ENCODE measurements at places on chromosomes 6 and 20. TPM values are rescaled to one million over a fixed set of nuclear protein-coding genes. Genes with fewer than 3 reads are reported as not detected.

The KIAA0408 gene
- total RNA-seq, result 3.5 TPM

The PACRG gene
- total RNA-seq, result 1.6 TPM

The SNX3 gene
- total RNA-seq, result 52.3 TPM

DNA sequence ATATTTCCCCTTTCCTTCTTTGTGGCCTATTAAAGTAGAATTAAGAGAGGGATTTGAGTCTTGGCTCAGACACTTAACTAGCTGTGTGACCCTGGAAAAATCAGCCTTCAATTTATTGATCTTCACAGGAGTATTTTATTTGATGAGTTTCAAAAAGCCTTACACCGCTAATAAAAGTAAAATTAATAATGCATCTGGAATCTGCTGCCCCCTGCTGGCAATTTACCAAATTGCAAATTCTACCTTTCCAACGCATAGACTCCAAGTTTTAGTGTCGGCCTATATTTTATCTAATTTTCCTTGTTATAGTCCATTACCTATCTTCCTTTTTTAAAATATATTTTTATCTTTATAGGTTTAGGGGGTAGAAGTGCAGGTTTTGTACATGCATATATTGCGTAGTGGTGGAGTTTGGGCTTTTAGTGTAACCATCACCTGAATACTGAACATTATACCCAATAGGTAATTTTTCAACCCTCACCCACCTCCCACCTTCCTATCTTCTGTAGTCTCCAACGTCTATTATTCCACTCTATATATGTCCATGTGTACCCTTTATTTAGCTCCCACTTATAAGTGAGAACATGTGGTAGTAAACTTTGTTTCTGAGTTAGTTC is 46.3 kb downstream of the GOPC start:
- peak; percentile 34 for DNase-seq

- peak; percentile 13 for DNase-seq
Measured at GRCh38 chr6:85354761-85355618, 94.9 kb upstream of the NT5E start.

DNA sequence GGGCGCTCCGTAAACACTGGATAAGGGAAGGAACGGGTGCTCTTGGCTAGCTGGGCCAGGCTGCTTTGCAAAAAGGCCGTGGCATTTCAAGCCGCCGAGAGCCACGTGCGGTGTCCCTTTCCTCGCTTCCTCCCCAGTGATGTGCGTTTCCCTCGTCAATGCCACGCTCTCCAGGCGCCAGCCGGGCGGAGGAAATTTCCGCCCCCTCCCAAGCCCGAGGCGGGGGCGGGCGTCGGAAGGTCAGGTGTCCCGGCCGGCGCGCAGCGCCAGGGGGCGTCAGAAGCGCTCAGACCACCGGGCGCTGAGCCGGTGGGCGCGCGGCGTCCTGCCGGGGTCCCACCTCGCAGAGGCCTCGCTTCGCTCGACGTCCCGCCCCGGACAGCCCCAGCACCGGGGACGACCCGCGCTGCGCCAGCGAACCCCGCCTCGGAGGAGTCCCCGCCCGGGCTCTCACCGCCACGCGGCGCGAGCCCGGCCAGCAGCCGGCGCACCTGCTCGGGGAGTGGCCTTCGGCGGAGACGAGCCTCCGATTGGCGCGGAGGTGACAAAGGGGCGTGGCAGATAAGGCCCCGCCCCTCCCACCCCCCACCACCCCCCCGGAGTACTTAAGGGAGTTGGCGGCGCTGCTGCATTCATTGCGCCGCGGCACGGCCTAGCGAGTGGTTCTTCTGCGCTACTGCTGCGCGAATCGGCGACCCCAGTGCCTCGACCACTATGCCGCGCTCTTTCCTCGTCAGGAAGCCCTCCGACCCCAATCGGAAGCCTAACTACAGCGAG is at the start of gene SNAI1:
Gene SNAI1 (plus strand): TSS at position 635 of the 777 bp plus-strand sequence. CDS start 80 bp downstream, at position 715.
- DNase-seq, result peak; percentile 80

DNA sequence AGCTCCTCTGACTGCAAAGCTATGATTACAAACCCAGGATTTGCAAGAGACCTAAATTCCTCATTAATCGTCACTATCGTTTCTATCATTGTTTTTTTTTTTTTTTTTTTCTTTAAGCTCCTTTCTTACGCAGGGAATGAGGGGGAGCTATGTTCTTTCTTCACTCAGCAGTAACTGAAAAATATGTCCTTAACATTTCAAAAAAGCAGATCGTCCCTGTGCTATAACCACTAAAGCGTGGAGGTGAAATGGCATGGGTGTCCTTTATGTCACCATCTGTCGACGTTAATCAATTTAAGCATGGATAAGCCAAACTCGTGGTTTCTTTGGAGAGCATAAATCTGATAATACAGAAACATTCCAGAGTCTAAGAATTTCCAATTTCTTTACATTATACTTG is 67.9 kb upstream of the TRAF3IP2 start:
- DNase-seq, result no peak

DNA sequence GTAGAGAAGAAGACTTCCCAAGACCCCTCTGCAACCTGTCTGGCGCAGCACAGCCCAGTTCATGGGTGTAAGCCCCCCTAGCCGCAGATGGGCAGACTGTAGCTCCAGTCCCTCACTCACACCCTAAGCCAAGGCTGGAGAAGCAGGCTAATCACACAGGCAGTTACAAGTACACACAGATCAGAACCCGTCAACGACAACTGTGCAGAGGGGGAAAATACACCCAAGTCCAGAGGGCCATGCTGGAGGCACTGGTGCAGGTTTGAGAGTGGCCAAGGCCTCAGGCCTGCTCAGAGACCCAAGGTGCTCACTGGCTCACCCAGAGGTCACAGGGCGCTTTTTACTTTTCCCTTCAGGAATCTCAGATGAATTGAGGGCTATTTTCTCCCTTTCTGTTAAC is 106.1 kb downstream of the NOL4L start:
- DNase-seq, result no peak

DNA sequence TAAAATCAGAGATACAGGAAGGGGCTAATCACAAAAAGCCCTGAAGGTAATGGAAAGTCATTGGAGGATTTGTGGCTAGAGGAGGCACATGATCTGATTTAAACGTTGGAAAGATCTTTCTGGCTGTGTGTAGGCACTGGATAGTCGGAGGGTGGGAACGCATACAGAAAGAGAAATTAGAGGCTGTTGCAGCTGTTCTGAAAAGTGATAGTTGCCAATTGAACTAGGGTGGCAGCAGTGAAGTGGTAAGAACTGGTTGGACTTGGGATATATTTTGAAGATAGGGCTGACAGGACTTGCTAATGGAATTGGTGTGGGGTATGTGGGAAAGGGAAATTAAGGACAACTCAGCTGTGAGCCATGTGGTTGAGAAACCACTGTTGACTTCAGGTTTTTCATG is 223.6 kb downstream of the OGFRL1 start:
- no peak for DNase-seq

GRCh38 chr6:134632024-134632423 is 314.1 kb upstream of the SGK1 start:
- DNase-seq, result no peak

DNA sequence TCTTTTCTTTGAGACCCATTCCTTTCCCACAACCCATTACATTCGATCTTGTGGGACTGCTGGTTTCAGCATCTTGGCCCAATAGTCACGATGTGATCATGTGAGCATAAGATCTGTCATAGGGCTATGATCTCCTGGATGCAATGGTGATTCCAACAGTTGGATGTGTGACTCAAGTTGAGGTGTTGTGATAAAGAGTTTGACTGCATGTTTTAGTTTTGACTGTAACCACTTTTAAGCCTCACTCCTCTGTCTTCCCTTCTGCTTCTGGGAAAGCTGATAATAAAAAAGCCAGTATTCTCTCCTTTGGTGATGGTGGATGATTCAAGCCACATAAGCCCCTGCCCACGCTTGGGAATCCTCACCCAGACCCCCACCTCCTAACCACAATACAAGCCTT is 117.0 kb upstream of the ASCC3 start:
- no peak for DNase-seq

GRCh38 chr6:121925534-121926255 is 473.8 kb upstream of the HSF2 start:
- DNase-seq, result no peak

All from T-helper 17 cell (primary cell).